Stimulated activated CD4-positive, alpha-beta T cell treated with anti-CD3 and anti-CD28 coated beads, Interleukin-2, amount 100 ng/mL, for 48 hours (primary cell): ENCODE measurements at places on chromosomes 5 and 9.

- no peak for DNase-seq
Measured at GRCh38 chr9:126724226-126724625, 80.6 kb upstream of the ZBTB43 start.

DNA sequence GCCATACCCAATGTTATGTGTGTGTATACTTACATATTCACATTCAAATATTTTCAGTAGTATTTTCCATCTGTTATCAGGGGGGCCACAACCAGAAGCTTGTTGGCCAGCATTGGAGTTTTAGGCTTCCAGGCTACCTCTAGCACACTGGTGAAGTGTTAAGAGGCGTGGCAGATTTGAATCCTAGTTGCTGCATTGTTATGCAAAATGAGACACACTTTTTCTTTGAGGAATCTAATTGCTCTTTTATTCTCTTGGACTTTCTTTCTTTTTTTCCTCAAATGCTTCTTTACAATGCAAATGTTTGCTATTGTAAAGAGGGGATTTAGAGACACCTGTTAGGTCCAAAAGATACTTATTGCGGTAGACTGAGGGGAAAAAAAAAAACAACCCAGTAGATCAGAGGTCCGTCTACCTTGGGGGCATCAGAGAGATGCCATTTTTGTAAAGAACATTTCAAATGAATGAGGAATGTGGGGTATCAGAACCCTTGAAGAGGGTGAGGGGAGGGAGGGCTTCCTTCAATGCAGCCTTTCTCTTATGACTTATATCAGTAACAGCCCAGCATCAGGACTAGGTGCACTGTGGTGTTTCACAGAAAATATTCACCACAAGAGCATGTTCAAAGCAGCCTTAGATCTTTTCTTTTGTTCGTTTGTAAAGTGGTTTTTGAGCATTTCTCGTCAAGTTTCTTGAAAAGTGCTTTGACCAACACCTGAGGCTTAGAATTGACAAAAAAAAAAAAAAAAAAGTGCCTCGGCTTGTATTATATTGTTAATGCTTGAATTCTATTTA, 3.8 kb downstream of the SMARCA2 start:
- no peak for DNase-seq

GRCh38 chr5:135993880-135994636, 34.7 kb upstream of the TGFBI start:
- no peak for DNase-seq

DNA sequence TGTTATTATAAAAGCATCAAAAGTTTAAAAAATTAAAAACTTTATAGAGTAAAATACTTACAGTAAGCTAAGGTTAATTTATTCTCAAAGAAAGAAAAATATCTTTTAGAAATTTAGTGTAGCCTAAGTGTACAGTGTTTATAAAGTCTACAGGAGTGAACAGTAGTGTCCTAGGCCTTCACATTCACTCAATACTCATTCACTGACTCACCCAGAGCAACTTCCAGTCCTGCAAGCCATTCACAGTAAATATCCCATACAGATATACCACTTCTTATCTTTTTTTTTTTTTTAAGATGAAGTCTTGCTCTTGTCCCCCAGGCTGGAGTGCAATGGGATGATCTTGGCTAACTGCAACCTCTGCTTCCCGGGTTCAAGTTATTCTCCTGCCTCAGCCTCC, 73.1 kb upstream of the FST start:
- no peak for DNase-seq

DNA sequence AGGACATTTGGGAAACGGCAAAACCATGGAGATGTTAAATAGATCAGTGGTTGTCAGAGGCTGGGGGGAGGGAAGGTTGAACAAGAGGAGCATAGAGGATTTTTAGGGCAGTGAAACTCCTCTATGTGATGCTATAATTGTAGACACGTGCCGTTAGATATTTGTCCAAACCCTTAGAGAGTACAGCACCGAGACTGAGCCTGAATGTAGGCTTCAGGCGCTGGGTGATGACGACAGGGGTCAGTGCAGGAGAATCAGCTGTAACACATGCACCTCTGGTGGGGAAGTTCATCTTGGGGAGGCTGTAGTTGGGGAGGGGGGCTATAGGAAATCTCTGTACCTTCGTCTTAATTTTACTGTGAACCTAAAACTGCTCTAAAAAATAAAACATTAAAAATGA, 22.2 kb upstream of the CLPTM1L start:
- no peak for DNase-seq

DNA sequence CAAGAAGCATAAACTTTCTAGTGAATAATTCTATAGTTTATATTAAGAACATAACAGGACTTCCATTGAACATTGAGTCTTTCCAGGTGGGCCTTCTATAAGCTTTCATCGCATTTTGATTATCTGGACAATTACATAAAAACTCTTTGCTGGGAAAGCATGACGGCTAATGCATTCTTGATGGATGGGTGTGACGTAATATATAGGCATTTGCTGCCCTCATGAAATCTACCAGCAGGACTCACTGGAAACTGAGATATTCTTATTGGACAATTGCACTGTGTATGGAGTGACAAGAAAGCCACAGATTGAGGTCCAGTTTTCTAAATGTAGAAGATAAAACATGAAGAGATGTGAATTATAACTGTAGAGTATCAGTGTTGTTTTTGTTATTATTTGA, 15.0 kb downstream of the PTPRD start:
- no peak for DNase-seq

DNA sequence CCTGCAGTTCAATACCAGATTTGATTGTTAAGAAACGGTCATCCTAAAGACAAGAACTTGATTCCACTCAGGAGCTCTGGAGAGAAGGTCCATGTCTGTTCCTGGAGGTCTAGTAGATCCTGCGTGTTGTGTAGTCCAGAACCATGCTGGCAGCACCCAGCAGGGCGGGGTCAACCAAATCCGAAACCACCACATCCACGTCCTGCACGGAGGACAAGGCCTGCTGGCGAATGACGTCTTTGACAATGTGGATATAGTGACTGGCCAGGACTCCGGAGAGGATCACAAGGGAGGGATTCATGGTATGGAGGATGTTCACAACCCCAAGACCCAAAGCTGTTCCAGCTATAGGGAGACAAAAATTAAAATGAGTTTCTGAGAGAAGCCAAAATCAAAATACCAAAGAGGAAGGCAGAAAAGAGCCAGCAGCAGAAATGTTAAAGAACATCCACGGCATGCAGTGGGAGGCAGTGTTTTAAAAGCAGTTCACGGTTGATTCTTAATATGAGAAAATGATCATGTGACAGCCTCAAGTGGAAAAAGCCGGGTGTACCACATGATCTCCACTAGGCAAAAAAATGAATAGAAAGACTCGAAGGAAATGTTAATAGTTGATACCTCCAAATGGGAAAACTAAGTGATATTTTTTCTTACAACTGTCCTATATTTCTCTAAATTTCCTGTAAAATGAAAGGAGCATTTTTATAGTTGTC, 26.7 kb downstream of the CLTA start:
- no peak for DNase-seq

DNA sequence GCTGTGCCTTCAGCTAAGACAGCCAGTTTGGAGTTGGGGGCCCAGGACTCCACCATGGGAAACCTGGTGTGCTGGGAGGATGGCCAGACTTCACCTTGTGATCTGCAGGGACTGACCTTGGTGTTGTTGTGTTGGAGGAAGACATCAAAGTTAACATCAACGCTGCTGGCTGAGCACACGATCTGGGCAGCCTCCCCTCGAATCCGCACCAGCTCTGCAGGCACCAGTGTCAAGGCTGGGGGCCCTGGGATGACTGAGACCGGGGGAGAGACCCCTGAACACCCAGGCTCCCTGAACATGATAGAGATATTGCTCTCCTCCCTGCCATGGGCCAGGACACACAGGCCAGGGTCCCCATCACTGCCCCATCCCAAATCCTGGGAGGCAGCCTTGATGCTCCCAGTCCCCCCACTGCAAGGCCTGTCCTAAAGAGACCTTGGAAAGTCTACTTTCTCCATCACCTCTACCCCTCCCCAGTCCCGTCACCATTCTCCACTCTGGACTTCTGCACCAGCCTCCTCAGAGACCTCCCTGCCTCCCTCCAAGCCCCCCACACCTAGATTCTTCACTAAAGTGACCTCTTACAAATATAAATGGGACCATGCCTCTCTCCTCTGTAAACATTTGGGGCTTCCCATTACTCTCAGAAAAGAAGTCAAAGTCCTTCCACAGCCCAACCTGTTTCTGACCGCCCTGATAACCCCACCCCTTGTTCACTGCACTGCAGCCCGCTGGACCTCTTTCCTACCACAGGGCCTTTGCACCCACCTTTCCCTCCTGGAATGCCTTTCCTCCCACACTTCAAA, 8.2 kb downstream of the CSF1R start:
- DNase-seq, result no peak

GRCh38 chr9:18361646-18362045, 112.3 kb upstream of the ADAMTSL1 start:
- DNase-seq, result no peak

DNA sequence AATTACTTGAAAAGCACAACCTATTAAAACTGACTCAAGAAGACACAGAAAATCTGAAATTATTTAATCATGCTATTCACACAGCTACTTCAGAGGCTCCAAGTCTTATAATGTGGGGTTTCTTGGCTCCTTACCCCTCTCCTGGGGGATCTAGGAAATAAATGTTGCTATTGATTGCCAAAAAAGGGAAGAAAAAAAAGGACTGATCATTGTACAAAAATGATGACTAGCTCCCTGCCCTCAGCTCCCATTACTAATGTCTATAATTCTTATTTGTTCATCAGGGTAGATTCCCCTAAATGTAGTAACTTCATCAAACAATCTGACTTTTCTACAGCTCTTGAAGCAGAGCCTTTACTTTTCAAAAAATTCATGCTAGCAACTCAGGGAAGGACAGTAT, 3.3 kb upstream of the SMC5 start:
- DNase-seq, result no peak

DNA sequence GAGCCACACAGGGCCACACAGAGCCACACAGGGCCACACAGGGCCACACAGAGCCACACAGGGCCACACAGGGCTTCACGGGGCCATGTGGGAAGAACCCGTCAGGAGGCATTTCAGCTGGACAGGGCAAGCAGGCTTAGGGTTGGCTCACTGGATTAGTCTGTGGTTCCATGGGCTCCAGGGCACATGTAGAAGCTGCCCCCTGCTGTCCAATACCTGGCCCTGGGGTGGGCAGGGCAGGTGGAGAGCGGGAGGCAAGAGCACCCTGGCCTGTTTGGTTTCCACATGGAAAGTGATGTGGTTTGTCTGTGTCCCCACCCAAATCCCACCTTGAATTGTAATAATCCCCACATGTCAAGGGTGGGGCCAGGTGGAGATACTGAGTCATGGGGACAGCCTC, 16.4 kb upstream of the LPCAT1 start:
- no peak for DNase-seq

DNA sequence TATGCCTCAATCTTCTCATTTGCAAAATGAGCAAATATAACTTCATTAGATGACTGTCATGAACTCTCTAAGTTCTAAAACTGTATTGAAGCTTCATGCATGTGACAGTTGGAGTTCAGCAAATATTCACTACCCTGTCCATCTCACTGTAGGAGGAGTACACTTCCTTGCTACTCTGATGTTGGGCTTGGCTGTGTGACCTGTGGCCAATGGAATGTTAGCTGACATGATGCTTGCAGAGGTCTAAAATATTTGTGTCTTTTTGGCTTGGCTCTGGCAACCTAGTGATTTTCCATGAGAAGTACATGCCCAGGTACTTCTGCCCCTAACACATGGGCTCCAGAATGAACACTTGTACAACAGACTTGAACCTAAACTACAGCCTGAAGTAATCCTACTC, 203.1 kb upstream of the ANKH start:
- no peak for DNase-seq

- no peak for DNase-seq
Measured at GRCh38 chr5:149203921-149204441, 62.7 kb downstream of the ABLIM3 start.

- DNase-seq, result no peak
Measured at GRCh38 chr5:168609806-168610482, 30.8 kb upstream of the PANK3 start.

DNA sequence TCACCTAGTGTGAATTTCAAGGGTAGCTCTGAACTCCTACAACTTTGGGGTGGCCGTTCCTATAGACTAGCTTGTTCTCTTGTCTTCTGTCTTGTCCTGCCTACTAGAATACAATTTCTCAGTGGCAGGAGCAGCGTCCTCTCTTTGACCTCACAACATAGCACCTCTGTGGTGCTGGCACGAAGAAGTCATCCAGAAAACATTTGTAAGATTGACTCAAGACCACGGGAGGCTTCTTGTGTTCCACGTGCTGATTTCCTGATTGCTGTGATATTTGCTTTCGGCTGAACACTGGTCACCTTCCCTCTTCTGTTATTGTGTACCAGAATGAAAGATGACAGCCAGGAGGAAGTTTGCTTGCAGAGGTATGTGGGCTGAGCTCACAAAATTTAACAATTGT, 27.0 kb downstream of the SLC1A1 start:
- no peak for DNase-seq

DNA sequence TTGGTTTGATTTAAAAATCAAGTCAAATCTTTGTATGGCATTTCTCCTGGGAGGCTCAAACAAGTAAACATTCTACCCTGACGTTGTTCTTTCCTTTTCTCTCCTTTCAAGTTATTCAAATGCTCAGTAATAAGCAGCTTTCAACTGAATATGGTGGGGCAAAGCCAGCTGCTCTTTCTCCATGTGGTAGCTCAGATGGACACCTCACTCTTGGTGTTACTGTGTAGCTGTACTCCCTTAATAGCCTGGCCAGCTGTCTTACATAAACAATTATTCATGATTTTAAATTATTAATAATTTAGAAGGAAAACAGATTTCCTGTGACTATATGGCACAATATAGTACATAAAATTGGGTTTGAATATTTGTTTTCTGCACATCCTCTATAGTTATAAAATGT, 165.2 kb downstream of the PDE4D start:
- DNase-seq, result no peak

- no peak for DNase-seq
Measured at GRCh38 chr9:38018958-38019602, 49.9 kb downstream of the SHB start.

DNA sequence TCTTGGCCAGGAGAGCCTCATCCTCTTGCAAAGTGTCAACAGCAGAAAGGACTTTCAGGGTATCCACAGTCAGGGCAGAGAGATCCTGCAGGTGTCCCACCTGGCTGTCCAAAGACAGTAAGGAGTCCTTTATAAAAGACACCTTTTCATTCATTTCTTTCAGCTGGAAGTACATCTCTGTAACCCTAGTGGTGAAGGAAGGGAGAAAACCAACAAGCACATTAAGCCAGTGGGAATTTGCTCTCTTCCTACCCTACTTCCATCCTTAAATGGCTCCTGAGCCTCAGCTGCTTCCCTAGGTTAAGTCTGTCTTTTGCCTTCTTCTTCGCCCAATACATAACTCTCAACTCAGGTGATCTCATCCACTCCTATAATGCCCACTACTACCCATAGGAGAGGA, 124.8 kb downstream of the TRPM6 start:
- no peak for DNase-seq

DNA sequence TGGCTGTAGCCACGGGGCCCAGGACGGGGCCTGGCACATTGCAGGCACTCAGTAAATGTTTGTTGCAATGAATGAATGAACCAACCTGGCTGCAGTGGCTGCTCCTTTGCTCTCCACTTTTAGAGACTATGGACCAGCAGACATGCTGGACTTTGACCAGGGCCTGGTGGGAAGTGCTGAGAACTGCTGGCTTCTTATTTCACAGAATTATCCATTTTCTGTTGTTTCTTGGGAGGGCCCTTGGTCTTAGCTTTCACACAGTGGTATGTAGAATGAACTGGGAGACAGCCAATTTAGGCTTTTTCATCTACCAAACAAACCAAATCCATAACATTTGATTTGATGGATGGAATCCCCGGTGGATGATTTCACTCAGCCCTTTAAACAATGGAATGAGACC, 78.0 kb upstream of the LHFPL2 start:
- DNase-seq, result no peak
